Stimulated activated CD4-positive, alpha-beta T cell treated with anti-CD3 and anti-CD28 coated beads, Interleukin-2, amount 100 ng/mL, for 4 hours (primary cell): ENCODE measurements at places on chromosomes 1 and 21.
A peak's percentile ranks its signal among the peaks of the same experiment; 100 is the strongest.

DNA sequence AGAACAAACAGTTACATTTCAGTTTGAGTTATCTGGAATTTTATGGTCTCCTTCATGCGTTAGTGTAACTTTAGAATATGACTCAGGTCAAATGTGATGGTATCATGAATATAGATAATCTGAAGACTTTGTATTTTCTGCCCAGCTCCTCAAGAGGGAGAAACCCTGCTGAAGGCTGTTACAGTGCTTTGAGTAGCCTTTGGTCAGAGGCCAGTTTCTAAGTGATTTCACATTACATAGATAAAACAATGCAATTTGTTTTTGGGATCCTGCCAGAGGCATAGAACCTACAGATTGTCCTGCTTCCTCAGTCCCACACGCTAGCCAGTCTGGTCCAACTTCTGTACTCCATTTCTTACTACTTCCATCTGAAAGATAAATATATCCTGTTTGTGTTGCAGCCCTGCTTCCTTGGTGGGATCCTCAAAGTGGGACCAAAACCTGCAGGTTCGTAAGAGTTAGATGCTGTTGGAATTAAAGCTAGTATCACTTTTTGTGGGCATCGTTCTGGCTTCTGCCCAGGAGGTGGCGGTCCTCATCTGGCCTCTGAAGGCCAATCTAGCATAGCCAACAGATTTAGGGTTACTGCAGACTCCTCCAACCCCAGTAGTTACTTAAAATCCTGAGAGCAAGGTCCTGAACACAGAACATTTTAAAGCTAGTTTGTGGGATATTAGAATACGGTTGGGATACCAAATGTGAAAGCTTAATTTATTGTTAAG, 645.8 kb upstream of the USP24 start:
- no peak for DNase-seq

DNA sequence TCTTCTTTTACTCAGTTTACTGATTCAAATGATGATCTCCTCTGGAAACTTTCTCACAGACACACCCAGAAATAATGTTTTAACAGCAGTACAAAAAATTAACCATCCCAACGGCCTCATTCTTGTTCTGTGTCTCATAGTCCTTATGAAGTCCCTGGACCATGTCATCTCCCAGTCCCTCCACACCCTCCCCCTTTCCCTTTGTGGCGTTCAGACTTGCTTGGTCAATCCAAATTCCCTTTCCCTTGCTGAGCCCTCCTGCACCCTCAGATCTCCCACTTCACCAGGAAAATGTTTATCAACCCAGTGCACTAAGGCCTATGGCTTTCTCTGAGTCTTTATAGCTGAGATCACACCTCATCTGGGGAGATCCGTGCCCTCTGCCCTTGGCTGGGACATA, 85.9 kb downstream of the CENPF start:
- DNase-seq: no peak

DNA sequence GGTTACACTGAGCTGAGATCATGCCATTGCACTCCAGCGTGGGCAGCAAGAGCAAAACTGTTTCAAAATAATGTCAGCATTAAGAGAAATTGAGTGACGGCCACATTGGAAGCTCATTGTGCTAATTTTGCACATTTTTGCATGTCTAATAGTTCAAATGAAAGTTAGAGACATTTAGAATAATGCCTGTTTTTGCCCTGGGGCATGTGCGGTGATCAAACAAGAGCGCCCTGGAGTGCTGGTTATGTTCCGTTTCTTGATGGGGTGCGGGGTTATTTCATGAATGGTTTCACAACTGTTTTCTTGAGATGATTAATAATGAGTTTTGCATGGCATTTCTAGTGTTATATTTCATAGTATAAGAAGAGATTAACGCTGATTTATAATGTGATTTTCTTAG, 13.1 kb downstream of the OR2T11 start:
- DNase-seq: no peak

DNA sequence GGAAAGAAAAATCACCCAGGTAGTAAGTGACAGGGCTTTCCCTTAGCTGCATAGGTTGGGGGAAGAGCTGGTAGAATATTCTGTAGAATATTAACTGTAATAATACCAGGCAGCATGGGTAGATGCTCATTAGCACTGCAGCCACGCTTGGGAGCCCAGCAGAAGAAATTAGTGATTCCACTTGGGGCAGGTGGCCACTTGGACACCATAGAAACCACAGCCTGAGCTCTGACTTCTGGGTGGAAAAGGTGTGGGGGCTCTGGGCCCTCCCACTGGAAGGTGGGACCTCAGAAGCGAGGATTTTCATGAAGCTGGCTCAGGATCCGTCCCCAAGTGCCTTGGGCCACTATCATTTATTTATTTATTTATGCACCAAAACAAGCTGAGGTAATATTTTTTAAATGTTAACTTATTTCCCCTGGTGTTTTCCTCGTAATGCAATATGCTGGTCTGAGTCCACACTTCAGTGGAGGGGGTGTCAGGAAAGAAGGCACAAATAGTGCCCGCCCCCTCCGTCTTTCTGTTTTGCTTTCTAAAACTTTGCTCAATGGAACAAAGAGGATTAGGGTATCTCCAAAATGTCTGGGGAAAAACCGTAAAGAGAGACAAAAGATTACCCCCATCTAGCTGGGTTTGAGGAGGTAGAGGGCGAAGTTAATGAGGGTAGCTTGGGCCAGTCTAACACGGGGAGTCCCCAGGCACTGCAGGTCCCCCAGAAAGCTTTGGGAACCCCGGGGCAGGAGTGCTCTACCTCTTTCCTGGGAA, 75.2 kb upstream of the GADD45A start:
- no peak for DNase-seq

GRCh38 chr1:112794654-112795239, 79.6 kb upstream of the PPM1J start:
- DNase-seq: no peak

GRCh38 chr21:34004013-34004938, 69.1 kb upstream of the MRPS6 start:
- no peak for DNase-seq

GRCh38 chr1:180145446-180145845, 9.2 kb upstream of the QSOX1 start:
- DNase-seq: no peak

- DNase-seq: no peak
Measured at GRCh38 chr1:89085781-89086180, 20.8 kb upstream of the GBP1 start.

DNA sequence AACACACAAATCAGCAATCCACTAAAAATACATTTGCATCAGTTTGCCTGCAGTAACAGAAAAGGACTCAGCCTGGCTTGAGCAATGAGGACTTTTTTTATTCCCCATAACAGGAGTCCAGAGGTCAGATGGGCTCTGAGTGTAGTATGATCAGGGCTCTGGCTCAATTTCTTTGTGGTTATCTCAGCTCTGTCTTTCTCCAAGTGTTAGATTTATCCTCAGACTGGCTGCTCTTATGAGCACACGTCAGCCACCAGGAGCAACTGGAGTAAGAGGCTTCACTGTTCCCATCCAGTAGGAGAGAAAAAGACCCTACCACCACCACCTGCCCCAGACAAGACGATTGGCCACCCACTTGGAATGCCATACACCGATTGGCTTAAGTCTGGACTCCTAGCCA, 36.2 kb upstream of the KLHDC7A start:
- DNase-seq: no peak

DNA sequence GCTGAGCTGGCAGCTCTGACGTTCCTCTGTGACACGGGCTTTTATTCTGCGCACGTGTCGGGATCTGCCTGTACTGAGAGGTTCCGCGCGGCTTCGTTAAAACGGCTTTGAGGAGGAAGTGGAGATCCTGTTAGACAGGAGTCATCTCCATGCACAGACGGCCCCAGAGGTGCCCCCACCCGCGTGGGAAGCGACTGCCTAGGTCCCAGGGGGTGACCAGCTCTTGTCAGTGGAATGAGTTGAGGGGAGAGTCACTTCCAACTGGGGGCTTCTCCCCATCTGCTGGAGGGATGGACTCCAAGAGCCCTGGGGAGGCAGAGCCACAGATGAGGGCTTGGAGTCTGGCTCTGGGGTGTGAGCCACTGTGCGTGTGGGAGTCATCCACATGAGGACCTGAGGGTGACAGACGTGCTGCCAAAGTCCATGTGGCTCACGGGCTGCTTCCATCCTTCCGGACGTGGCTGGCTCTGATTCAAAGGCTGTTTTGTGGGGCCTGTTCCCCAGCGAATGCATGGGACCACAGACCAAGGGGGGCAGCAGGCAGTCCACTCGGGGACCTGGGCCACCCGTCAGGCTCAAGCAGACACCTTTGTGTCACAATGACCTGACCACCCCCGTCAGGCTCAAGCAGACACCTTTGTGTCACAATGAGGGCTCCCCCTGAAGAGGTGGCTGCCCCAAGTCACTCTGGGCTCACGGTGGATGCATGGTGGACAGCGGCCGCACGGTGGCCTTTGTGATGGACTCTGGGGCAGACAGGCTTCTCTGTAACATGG, 26.8 kb downstream of the PTTG1IP start:
- DNase-seq: peak; percentile 21

GRCh38 chr1:44354268-44354839, 703 bp downstream of the ERI3 start:
- no peak for DNase-seq

- DNase-seq: no peak
Measured at GRCh38 chr1:3606779-3607702, 4.3 kb downstream of the MEGF6 start.

DNA sequence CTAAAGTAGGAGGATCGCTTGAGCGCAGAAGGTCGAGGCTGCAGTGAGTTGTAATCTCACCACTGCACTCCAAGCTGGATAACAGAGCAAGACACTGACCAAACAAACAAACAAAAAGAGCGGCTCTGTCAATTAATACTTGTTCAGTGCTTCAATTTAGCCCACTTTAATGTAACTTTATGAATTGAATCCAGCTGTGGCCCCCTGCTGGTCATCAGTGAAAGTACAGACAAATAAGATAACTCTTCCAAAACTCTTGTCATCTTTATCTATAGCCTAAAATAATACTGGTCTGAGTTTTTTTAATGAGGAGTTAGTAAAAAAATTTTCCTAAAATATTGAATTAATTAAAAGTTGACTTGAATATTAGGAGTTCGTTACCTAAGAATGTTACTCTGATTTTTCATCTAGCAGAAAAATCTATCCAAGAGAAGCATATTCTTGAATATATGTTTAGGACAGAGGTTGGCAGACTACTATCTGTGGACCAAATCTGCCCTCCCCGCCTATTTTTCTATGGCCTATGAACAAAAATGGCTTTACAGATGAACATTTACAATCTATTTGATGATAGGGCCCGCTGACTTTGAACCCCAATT, 26.1 kb downstream of the ATP5PF start:
- peak; percentile 29 for DNase-seq

DNA sequence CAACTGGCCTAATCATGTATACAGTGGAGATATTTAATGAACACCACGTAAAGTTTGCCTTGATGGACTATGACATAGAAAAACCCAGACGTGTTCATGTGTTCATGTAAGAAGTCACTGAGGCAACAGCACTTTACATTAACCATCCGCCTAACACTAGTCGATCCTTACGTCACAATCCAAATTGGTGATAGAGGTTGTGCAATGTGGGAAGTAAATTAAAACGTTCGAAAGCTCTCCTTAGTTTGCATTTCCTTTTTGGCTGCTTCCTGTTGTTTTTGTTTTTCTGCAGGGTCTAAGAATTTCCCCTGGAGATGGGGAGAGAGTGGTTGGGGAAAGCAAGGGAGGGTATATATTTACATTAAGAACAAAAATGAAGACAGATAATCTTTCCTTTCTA, 587.5 kb upstream of the ADGRL2 start:
- no peak for DNase-seq

DNA sequence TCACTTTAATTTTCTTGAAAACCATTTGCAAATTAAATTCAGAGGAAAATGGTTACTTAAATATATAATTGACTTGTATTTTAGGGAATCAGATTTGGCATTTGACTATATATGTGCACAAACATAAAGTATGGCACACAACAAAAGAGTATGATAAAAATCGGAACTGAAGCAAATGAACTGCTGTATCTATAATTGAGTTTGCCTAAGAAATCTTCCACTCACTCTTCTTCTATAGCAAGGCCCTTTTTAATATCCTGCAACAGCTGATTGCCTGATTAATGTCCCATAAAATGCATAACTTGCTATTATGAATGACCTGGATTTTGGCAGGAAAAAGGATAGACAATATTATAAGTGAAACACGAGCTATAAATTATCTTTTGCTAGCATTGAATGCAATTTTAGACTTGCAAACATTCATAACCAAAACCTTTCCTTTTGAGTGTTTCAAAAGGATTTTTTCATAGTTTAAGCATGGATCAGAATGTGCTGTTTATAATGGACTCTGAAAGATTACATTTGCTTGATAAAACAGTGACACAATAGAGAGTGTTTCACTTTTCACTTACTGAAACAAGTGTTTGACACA, 2204.3 kb downstream of the MRPL39 start:
- DNase-seq: no peak

GRCh38 chr21:41932576-41933312, 21.1 kb downstream of the C2CD2 start:
- no peak for DNase-seq

DNA sequence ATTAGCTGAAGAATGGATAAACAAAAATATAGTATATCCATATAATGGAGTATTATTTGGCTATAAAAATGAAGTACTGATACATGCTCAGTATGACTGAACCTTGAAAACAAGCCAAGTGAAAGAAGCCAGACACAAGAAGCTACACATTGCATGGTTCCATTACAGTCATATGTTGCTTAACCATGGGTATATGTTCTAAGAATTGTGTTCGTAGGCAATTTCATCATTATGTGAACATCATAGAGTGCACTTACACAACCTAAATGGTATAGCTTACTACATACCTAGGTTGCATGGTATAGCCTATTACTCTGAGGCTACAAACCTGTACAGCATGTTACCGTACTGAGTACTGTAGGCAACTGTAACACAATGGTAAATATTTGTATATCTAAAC, 28.6 kb upstream of the FCAMR start:
- no peak for DNase-seq

- DNase-seq: no peak
Measured at GRCh38 chr1:92211166-92211565, 6.5 kb upstream of the C1orf146 start.

DNA sequence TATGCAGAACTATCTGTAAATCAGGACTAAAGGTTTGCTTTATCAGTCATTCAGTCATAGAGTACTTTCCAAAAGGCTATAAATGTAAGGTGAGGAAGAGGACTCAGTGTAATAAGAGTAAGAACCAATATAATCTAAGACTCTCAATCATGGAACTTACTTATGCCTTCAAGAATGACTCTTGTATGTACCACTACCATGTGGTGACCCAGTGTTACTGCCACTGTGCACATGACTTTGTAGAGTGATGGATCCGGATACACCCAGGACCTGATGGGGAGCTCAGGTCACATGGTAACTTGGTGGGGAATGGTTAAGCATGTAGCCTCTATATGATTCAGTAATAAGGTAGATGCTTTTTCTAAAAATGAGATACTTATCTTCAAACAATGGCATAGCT, 2099.8 kb downstream of the MRPL39 start:
- no peak for DNase-seq

- no peak for DNase-seq
Measured at GRCh38 chr1:233909195-233909594, 4.7 kb downstream of the SLC35F3 start.
